ENCODE measurements at places on chromosomes 1 and 21.

GRCh38 chr1:231028682-231029081 lies 11.4 kb downstream of the FAM89A start:
- no peak for DNase-seq

DNA sequence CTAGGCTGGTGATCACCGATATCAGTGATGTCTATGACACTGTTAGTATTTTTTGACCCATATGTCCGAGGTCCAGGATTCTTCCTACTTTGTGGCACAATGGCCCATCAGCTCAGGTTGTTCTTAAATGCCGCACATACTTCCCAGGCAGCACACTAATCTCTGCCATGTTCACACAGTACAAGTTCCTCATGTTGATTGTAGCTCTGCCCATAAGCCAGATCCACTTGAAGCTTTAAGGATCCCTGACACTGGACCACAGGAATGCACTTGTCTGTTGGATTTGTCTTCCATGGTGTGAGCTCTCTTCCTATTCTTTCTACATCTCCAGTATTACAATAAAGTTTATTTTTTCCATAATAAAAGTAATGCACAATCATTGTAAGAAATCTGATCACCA lies 69.5 kb downstream of the DDX20 start:
- DNase-seq = no peak

DNA sequence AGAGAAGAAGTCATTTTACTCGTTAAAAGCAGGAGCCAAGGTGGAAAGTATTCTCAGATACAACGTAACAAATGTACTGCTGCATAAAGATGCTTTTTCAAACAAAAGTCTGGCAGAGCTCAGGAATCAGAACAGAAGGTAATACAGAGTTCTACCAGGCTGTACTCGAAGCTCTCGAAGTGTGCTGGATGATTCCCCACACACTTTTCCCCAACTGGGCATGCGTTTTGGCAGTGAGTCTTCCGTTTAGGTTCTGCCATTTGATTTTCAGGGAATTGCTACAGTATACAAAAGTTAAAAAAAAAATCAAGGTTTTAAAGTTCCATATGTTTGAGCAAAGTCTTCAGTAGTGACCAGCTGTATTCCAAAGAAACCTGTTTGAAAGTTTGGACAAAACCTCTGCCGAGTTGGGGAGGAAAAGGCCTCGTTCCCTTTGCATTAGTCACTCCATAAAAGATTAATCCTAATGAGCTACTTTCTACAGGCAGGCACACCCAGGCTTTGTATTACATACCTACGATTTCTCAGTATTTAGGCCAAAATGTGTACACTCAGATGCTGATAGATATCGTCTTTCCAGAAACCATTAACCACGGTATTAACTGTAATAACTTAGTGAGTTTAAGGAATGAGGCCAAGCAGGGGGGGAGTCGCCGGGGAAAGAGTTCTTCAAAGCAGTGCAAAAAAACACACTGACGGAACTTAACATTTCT lies 477.1 kb downstream of the LMO4 start:
- peak; percentile 69 for DNase-seq

- DNase-seq = no peak
These were observed 5.9 kb upstream of the SLC6A9 start for GRCh38 chr1:44037154-44037553.

GRCh38 chr1:21292984-21293536 lies 2.8 kb upstream of the ECE1 start:
- DNase-seq = no peak
